ENCODE measurements at places on chromosomes 11 and 22.

- no peak for DNase-seq
These were observed 14.1 kb upstream of the PGM2L1 start for GRCh38 chr11:74412321-74412720.

DNA sequence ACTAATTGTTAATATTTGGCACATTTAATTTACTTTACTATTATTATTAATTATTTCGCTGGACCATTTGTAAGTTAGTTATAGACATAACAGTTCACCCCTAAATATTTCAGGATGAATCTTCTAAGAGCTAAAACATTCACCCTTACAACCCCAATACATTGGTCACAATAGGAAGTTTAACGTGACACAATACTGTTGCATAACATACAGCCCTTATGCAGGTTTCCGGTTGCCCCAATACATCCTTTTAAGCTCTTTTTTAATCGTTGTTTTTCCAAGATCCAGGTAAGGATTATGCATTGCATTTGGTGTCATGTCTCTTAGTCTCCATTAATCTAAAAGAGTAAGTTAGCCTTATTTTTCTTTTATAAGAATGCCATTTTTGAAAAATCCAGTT, 71.2 kb downstream of the HSD17B12 start:
- no peak for DNase-seq

DNA sequence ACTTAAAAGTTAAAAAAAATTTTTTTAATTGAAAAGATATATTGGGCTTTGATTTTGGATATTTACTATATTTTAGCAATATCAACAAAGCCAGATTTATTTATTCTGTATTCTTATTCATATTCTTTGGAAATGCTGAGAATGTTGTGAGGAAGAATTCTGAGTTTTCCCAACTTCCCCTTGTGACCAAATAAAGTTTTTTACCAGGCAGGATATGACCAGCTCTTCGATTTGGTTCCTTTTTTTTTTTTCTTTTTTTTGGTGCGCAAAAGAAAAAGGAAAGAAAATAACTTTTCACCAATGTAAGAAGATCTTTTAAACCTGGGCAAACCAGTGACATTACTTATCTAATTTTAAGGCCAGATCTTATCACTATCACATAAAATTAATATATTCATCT, 12.9 kb downstream of the TCP11L1 start:
- no peak for DNase-seq

- DNase-seq: no peak
These were observed 612 bp downstream of the GTSE1 start for GRCh38 chr22:46297151-46297812.

DNA sequence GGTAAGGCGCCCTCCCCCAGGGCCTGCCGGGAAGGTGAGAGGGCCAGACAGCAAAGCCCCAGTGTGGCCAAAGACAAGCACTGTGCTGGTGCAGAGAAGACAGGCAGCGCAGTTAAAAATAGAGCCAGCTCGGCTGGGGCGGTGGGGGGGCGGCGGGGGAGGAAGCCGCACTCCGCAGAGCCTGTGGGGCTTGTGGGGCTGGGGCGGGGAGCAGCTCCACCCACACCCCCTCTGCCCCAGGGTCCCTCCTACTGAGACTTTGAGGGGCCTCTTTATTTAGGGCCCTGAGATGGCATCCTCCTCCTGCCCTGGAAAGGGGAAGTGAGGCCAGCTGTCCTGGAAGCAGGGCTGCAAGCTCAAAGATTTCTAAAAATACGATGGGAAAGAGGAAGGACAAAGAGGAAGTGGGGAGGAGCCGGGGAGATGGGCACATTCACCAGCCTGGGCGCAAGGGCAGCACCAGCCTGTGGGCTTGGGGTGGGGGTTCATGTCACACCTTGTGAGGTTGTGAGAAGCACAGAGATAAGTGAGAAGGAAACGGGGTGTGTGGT, 2.6 kb downstream of the CYTH4 start:
- no peak for DNase-seq
